ENCODE measurements at places on chromosomes 2 and 18.

DNA sequence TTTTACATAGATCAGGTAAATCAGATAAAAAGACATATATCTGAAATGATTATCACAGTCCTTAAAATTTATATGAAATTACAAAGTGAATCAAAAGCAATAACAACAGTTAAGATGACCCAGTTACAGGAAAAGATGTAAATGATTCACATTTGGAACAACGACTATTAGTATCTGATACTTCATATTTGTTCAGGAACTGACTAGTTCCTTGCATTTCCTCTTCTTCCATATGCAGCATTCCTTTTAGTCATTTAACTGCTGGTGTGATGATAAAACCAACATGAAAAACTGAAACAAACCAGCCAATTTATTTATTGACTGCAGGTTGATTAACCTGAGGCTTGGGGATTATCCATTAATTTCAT, 75.2 kb downstream of the RBMS1 start:
- no peak for DNase-seq

DNA sequence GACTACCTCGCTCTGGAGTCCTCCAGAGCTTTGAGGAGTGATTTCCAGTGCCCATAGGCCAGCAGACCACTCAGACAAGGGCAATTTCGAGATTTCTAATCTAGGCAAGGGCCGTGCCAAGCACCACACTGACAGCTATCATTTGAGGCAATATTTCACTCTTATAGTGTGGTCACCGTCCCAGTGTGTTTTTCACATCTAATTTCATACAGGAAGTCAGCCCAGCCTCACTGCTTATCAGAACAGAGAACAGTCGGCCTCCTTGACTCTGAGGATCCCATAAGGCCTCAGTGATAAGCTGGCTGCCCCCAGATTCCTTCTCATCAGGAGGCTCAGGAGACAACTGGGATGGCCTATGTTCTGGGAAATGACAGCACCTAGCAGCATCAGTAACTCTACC, 581 bp downstream of the CAPN14 start:
- no peak for DNase-seq

DNA sequence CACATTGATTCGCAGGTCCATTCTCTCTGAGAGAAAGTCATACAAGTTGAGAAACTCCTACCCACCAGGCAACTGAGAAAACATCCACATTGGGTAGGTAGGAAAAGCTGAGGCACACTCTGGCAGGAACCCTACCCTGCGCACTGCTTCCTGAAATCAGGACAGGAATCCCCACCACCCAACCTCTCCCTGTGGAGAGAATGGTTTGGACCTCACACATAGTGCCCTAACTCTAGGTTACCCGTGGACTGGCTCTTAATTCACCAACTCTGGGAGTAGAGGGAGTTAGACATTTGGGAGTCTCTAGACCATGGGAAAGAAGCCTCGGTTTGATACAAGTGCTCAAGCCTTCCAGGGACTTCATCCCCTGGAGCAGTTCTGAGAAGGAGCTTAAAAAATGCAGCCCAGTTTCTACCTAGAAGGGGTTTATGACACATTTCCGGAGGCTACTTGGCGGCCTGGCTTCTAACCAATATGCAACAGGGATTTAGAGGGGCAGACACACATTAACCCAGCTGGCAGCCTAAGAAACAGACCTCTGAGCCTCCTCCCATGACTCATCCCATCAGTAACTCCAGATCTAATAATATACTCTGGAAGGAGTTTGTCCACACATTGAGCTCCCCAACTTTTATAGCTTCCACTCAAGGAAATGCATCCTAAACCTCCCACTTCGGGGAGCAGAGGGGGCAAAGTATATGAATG, 136.7 kb downstream of the EML6 start:
- DNase-seq = no peak

GRCh38 chr2:9721344-9721743, 90.5 kb upstream of the YWHAQ start:
- no peak for DNase-seq

DNA sequence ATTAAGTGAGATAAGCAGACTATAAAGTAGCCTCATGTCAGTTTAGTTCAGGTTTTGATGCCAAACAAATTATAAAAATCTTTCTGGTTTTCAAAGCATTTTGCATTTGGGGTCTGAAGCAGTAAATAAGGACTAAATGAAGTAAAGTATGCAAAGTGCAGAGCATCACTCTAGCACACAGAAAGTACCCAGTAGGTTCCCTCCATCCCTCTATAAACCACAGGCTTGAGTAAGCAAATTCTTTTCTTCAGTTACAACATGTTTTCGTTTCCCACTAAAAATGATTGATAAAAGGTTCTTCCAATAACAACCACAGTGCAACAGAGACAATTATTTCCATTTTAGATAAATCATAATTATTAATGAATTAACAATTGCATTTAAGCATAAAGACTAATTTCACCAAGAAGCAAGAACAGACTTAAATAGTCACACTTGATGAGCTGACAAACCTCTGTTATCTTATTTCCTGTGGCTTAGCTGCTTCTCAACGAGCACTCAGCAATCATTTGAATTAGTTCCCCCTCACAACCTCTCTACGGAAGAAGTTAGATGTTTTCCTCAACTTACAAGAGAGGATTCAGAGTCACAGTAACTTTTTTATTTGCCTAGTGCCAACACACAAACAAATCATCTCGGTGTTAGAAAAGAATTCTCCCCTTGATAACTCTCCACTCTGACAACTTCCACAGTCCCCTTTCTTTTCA, 249.8 kb downstream of the NBAS start:
- DNase-seq = peak; percentile 11

DNA sequence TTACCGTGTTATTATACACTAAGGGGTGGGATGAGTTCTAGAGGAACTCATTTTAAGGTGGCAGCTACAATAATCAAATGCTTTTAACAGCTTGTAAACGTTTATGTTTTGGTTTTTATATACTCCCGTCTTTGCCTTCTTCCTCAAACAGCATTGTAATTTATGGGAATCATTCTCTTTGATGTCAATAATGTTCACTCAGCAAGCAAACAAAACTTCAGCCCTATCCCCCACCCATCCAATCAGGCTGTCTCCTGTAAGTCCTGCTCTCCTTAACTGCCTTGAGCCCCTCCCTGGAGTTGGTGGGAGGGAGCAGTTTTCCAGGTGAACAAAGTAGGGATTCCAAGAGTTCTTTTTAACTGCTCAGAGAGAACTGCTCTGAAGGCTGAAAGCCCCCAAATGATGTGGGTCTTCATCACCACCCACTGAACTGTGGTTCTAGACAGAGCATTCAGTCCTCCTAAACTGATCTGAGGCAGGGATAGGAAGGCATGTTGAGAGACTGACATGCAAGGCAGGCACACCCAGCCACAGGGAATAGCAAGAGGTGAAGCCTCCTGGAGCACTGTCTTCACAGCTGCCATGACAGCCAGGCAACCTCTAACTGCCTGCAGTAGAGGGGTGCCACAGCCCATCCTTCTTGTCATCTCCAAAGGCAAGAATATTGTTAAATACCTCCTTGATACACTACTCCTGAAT, 17.5 kb downstream of the MYO5B start:
- DNase-seq = no peak

DNA sequence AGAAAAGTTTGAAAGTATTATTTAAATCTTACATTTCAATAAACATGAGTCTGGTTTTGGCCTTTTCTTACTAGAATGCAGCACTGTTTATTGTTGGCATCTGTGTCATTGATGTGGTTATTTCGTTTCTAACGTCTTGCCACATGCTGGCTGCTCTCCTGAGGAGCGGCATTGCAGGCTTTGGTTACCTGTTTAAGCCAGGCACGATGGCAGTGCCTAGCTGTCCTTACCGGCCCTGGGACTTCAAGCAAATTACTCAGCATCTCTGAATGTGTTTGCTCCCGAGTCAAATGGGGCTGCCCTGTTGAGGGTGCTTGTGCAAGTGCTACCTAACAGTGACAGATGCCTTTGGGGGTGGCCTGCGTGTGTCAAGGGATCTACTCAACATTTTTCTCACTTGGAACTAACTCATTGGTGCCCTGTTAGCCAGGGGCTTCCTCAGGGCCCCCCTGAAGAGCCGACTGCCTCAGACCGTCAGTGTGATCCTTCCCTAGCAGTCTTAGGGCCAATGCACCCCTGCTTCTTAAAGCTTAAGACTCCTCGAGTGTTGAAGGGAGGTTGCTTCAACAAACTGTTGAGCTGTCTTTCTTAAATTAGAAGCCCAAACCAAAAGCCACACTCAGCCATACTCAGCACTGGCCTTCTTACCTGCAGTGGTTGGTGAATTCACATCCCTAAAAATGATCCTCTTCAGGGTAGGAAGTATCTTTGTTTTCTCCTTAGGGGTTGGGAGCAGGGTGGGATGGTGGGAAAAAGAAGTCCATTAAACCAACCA, 151.5 kb downstream of the NCK2 start:
- DNase-seq = no peak

DNA sequence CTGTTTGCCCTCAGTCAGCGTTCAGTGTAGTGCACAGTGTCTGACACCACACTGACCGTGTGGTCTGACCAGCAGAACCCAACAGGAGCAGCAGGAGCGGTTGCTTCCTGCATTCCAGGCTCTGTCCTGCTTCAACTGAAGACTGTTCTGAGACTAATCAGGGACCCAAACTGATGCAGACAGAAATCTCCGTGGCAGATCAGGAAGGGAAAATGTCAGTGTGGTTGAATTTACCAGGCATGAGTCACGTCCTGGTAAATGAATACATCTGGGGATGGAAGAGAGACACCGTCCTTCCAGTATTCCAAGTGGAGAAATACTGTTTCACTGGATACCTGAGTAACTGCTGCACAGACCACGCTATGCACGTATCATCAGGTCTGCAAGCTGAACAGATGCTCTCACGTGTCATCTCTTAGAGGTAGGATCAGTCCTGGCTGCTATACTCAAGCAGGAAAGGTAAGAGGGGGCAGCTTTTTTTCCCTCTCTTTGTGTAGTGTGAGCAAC, 223.6 kb upstream of the EPAS1 start:
- no peak for DNase-seq

- no peak for DNase-seq
Observed at GRCh38 chr2:83369601-83370418, 1089.3 kb downstream of the SUCLG1 start.
